ENCODE measurements at places on chromosomes 4 and X.

GRCh38 chrX:147917700-147918695 lies 6.3 kb downstream of the FMR1 start:
- peak; percentile 24 for DNase-seq

GRCh38 chr4:180394312-180394711 lies 1848.9 kb upstream of the TENM3 start:
- no peak for DNase-seq

GRCh38 chr4:13888112-13888511 lies 260.6 kb upstream of the BOD1L1 start:
- DNase-seq: peak; percentile 94

DNA sequence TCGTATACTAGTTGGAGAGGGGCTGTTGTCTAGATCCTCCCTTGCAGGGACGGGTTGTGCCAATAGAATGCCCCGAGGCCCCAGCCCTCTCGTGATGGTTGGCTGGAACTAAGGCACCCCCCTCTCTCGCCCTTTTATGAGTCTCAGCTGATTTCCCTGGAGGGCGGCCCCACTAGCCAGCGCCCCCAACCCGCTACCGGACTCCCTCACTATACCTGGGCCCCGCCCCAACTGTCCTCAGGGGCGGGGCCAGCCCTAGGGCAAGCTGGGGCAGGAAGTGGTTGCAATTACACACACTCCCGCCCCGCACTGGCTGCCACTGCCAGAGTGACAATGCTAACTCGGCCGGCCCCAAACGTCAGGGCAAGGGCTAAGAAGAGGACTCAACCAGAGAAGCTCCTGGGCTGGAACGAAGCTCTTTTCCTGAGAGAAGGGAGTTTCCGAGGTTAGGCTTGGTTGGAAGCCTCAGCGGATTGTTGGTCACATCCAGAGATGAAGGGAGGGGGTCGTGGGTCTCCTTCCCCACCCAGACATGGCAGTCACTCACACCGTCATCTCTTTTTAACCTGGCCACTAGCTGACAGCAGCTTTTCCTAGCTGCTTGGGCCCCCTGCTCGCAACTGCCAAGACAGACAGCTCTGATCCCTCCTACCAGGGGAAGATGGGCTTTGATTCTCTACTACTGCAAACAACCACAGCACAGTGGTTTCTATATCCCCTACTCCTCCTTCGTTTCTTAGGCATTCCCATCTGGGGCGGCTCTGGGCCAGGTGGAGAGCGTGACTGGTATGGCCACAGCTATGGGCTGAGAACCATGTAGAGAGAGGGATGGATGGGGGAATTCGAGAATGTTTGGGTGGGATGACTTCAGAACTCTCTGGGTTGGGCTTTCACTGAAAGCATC lies 21.0 kb upstream of the BCORL1 start:
- no peak for DNase-seq

- peak; percentile 43 for DNase-seq
Measured at GRCh38 chrX:115650916-115651315, 89.9 kb downstream of the PLS3 start.

- peak; percentile 29 for DNase-seq
Measured at GRCh38 chr4:161767116-161767515, 396.7 kb downstream of the FSTL5 start.

DNA sequence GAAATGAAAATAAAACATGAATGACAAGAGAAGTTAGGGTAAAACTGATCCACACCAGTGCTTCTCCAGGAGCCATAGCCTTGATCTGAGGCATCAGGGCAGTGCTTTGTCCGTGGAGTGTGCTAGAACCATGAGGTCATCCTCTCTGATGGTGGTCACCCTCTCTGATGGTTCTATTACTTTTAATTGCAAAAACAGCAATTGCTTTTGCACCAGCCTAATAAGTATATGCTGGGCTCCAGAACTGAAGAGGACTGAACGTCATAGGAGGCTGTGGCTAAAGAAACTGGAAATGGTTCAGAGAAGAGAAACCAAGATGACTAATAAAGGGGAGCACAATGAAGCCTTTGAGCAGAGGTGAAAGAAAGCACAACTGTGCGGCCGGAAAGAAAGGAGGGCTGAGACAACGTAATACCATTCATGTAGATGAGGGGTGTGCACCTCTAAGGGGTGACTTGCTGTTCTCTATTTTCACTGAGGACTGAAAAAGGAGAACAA lies 17.0 kb upstream of the TMEM154 start:
- DNase-seq: no peak

- DNase-seq: no peak
Measured at GRCh38 chr4:1399508-1400190, 6.6 kb downstream of the NKX1-1 start.

GRCh38 chr4:157035471-157035870 lies 40.5 kb upstream of the GLRB start:
- DNase-seq: no peak

- DNase-seq: peak; percentile 57
Measured at GRCh38 chr4:98446499-98447375, 185.6 kb downstream of the RAP1GDS1 start.

GRCh38 chrX:15416133-15416993 lies 32.1 kb upstream of the VEGFD start:
- peak; percentile 40 for DNase-seq

DNA sequence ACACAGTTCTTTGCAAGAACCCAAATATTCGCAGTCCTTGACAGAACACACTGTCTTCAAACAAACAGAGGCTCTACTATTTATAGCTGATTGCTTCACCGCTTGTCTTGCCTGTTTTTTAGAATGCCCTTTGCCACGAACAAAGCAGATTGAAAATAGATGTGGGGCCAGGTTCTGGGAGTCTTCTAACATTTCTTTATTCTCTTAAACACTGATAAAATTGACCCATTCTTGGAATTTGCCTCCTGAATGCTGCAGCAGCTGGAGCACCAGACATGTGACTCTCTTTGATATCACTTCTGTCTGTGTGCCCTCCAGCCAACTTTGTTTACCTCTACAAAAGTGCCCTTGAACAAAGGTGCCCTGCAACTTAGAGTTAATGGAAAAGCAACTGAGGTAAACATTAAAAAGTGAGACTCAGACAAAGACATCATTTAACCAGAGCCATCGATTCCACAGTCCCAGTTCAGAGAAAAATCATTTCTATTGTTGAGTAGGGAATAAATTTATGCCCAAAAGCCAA lies 64.2 kb upstream of the SPP1 start:
- no peak for DNase-seq

DNA sequence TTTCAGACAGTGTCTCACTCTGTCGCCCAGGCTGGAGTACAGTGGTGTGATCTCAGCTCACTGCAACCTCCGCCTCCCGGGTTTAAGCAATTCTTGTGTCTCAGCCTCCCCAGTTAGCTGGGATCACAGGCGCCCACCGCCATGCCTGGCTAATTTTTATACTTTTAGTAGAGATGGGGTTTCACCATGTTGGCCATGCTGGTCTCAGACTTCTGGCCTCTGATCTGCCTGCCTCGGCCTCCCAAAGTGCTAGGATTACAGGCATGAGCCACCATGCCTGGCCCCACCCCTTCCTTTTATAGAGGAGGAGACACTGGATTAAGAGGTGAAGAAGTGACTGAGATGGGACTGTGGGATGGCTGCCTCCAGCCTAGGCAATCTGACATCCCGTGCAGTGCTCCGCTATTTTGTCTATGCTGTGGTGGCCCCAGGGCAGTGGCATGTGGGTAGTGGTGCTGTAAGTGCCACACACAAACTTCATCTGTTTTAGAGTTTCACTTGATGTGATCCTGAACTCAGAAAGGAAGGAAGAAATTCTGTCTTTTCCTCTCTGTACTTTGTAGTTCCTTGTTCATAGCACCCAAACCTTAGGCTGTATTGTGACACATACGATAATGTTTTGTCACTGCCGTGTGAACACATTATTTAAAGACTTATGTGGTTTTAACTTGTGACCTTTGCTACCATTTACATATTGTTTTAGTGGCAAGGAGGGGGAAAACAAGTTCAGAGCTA lies 48.9 kb downstream of the FNIP2 start:
- no peak for DNase-seq

DNA sequence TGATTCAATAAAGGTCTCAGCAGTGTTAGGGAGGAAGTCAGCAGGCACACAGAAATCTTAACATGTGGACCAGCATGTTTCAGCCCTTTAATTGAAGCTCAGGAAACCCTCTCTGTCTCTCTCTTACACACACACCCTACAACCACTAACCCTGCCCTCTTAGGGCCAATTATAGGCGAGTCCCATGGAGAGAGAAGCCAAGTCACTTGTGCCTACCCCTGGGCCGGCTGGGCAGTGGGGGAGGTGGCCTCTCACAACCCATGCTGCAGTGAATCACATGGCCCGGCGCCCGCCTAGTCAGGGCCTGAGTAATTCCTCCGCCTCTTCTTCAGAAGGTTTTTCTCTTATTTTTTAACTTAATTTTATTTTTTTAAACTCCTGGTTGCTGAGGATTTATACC lies 3.7 kb downstream of the FGD1 start:
- peak; percentile 57 for DNase-seq

DNA sequence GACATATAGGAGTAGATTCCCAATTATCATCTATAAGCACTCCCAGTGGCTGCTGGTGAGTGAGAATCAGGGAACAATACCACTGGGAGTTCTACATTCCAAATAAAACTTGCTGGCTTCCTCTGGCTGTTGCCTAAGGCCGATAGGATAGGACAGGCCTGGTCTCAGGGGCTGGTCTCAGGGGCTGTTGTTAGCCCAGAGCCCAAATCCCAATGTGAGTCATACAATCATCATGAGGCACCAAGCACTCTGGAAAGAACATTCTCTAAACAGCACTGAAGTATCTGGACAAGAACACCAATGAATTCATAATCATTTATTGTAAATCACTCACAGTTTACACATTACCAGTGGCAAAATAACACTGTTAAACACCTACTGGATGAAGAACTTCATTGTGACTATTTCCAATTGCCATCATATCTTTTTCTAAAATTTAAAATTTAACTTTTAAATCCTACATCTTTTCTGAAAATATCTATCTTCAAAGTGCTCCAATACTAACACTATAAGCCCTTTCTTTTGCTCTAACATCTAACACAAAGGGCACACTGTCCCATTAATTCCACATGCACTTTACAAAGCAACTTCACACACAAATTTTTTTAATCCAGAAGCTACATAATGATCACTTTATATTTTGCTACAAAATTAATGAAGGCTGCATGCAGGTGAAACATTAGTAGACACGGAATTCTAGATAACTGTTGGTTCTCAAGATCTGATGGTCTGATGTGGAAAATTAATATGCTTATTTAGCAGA lies 67.6 kb upstream of the TMEM150C start:
- peak; percentile 19 for DNase-seq

DNA sequence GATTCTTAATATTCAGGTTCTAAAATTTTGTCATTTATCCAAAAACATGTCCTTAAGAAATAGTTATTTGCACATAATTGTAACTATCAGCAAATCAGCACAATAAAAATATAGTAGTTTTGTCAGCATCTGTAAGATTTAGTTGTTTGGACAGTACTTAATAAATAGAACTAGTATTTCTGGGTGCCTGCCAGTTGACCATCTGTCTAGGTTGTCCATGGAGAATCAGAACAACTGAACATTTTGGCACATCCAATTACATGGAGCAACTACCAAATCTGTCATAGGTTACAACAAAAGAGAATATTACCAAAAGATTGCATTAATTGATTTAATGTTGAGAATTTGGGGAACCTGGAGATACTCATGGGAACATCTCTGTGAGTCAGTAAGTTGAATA lies 305.5 kb upstream of the TACR3 start:
- no peak for DNase-seq

DNA sequence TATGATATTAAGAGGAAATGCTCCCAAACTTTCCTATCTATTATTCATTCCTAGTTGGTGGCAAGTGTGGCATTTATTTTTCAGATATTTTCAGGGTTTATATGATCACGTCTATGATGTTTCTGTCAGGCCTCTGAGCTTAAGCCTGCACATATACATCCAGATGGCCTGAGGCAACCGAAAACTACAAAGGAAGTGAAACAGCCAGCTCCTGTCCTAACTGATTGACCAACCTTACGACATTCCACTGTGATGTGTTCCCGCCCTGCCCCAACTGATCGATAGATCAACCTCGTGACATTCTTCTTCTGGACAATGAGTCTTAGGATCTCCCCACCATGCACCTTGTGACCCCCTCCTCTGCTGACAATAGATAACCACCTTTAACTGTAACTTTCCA lies 67.6 kb upstream of the CTSO start:
- no peak for DNase-seq

DNA sequence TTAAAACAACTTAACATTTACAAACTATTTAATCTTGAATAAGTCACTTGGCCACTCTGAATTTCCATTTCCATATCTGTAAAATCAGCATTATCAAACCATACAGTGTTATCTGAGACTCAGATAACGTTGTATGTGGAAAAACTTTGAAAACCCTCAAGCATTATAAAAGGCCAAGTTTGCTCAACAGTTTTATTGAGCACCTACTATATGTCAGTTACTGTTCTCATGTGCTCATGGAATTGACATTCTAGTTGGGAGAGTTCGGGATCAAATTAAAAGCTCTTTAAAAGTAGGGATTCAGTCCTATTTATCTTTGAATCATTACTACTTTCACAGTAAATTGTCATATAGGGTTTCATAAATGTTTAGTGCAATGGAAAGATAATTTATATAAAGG lies 97.9 kb downstream of the FRMPD4 start:
- no peak for DNase-seq

DNA sequence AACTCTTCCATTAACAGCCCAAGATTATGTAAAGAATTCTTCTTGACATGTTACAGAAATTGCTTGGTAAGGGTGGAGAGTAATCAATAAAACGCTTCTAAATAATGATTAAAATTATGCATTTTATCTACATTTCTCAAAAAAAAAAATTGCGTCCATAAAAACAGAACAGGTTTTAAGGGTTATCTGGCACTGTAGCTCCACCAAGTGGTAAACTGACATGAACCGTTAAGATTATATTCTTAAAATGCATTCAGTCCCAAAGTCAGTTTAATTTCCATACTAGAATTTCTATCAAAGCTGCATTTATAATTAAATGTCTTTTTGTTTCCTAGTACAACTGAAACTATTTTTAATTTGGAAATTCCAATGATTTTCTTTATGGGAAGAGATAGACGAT lies 214.0 kb upstream of the UGT8 start:
- DNase-seq: peak; percentile 58

- no peak for DNase-seq
Measured at GRCh38 chr4:52843958-52844357, 18.2 kb upstream of the RASL11B start.

GRCh38 chr4:81919810-81920209 lies 448.1 kb upstream of the RASGEF1B start:
- no peak for DNase-seq

DNA sequence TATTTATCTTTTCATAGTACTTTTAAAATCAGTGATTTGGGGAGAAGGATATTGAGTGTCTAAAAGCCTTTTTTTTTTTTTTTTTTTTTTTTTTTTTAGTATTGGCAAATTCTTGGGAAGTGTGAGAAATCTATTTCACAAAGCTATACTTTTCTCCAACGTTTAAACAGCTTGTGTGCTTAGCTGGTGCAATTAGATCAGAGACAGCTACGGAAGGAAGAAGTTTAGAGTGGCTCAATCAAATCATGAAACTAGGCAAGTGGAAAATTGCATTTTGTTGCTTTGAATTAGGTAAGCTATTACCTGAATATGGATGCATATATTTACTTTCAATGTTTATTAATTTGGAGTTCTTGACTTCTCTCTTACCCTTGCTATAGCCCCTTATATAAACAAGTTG lies 1001.9 kb downstream of the PDHA2 start:
- no peak for DNase-seq

- no peak for DNase-seq
Measured at GRCh38 chr4:56626420-56626819, 54.7 kb downstream of the HOPX start.

Measured in AG10803 (cell line).